Kasumi-1 (cell line): ENCODE measurements at places on chromosomes 1 and 21.

GRCh38 chr1:162303004-162303344, 73.7 kb downstream of the SPATA46 start:
- DNase-seq, result no peak

GRCh38 chr1:29523576-29523975, 287.3 kb downstream of the PTPRU start:
- DNase-seq, result no peak

GRCh38 chr1:206419250-206419649, 51.0 kb upstream of the IKBKE start:
- DNase-seq, result no peak

GRCh38 chr1:165899461-165899941, 72.1 kb downstream of the UCK2 start:
- no peak for DNase-seq

DNA sequence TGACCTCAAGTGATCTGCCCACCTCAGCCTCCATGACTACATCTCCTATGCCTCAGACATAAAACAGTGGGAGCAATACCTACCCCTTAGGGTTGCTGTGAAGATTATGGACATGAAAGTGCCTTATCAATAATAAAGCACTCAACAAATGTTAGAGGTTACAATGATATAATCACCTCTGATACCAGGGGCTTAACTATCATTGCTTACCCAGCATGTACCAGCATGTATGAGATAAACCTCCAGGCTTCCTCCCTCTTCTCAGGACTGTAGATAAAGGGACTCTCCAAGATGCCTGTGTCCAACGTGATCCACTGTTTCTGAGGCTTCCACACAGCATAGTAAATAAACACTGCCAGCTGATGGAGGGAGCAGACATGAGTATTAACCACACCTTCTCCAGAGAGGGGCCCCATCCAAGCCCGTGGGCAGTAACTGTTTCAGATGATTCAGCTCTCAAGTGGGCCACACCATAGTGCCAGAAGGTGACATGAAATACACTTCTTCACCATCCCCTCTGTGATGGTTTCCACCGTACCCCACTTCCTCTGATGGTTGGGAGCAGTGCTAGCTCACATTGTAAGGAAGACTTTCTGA, 26.2 kb downstream of the RHBDL2 start:
- DNase-seq, result no peak

- no peak for DNase-seq
Measured at GRCh38 chr1:180899262-180899661, 13.4 kb upstream of the KIAA1614 start.

GRCh38 chr21:36104317-36105300, 30.3 kb upstream of the CBR3 start:
- no peak for DNase-seq

DNA sequence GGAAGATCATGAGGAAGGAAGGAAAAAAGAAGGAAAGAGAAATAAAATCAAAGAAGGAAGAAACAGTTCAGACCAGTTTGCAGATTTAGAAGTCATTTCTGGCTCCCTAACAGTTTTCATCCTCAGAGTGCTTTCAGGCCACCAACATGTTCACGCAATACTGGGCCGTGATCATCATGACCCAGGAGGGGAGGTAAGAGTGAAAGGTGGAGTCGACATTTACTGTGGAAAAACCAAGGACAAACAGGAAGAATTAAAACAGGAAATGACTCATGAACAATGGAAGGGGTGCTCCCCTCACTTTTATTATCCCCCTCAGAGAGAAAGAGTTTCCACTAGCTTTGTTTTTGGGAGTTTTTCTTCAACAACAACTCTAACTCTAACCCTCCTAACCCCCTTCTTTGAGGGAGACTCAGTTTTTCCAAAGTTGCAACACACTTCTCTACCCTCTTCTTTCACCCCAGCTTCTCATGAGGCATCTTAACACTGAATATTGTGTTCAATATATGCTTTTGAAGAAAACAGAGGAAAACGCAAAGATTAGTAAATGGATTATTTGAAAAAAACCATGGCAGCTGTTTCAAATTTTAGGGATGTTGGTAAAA, 60.4 kb downstream of the VANGL2 start:
- no peak for DNase-seq

DNA sequence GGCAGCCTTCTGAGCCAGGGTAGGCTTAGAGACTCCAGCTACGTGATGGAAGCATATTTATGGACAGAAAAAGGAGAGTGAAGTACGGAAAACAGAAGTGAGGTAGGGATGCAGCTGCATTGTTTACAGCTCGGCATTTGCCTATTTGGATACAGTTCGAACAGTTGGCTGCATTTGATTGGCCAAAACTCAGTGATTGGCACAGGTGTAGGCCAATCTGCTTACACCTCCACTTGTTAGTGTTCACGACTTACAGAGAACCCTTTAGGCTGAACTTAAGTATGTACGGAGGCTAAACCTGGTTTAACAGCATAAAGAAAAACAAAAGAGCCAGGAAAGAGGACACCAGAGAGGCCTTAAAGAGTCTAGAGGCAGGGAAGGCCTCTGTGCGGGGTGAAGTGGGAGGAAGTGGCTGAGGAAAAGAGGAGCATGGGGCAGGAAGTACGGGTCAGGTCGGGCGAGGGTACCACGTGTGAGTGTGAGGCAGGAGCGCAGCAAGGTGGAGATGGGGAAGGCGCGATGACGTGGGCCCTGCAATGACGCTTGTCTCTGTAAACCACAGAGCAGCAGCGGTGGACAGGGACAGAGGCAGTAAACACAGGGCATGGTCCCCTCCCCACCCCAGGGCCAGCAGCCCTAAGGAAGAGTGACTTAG, 32.0 kb downstream of the RSPH1 start:
- no peak for DNase-seq

GRCh38 chr1:182173808-182174512, 112.4 kb upstream of the ZNF648 start:
- DNase-seq, result no peak

- DNase-seq, result no peak
Measured at GRCh38 chr1:62790716-62791115, 6.8 kb downstream of the ATG4C start.

- no peak for DNase-seq
Measured at GRCh38 chr1:163013826-163014600, 55.1 kb upstream of the RGS4 start.

DNA sequence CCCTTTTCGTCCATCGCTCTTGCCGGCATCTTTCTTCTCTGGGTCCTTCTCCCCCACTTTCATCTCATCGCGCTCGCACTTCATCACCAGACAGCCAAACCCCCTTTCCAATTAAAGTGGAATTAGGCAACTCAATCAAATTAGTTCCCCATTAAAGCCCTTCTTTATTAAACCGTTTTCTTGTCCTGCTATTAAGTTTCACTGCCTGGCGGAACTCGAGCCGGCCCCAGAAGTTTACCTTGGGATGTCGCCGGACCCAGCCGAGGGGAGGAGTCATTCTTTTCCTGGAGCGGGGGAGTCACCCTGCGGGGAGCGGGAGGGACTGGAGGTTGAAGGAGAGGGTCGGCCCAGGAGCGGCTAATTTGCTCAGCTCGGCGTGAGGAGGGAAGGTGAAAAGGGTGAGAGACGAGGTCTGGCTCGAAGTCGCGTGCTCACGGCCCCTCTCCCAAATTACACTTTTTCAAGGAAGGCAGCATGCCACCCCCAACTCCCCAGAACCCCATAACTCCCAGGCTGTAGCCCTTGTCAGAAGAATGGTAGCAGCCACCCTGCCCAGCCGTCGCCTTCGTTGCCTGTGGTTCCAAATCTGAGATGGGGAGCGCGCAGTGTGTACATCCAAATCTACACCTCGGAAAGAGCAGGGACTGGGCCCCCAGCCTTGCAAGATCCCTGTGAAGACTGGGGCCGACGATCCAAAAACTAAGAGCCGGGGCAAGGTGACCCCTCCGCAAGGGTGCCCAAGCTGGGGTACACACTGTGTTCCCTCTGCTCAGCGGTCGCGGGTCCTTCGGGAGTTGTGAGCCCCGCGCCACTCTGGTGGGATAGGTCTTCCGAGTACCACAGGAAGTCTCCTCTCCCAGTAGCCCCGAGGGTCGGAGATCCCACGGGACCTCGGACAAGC, 6.4 kb downstream of the DMRTA2 start:
- no peak for DNase-seq

DNA sequence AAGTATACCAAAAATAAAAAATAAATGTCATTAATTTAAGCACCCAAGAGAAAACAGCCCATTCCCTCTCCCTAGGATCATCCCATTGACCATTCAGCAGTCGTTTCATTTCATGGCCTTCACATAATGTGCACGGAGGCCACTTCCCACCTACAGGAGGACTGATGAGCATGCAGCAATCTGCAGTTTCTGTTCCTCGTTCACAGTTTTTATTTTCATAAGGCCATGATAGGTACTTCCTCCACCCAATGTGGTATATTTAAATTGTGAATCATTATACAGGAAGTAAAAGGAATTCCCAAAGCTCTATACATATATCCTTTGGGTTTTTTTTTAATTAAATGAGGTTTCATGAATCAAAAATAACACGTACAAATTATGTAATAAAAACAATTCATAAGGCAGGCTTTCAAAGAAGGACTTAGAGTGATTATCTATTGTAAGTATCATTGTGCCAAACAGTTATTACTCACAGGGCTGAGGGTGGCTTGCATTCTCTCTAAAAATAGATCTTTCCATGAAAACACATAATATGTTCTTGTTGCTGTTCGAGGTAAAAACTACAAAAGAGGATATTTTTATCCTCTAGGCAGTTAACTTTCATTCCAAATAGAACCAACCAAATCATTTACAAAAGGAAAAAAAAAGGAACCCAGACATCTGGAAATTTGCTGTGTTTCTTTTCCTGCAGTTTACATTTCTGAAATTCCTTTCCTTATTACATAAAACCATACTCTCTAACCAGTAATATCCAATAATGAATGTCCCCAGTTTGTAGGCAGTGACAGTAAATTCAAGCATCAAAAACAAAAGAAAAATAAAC, 27.5 kb upstream of the SLC44A3 start:
- peak; percentile 41 for DNase-seq

DNA sequence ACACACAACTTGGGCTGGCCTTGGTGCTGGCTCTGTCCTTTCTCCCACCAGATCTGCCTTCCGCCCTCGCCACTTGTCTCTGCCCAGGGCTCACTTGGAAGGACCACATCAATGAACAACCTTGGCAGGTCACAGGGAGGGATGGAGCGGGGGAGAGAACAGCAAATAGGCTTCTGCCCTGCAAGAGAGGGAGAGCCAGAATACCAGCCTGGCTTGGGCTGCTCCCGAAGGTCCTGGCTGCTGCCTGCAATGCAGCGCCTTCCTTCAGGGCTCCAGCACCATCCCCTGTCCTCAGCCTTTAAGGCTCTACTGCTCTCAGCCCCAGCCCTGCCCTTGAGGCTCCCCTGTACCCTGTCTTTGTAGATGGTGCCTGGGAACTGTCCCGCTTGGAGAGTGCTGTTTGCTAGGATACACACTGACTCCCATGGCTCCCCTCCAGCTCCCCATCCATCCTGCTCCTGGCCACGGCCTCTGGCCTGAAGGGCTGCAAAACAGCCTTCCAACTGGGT, 43.8 kb downstream of the HIVEP3 start:
- no peak for DNase-seq

GRCh38 chr1:48610628-48611542, 138.9 kb upstream of the SPATA6 start:
- DNase-seq, result no peak
